Right lobe of liver (tissue), 6 donors: ENCODE measurements at places on chromosomes 1 and 21. TPM values are rescaled to one million over a fixed set of nuclear protein-coding genes. Genes with fewer than 3 reads are reported as not detected.

DNA sequence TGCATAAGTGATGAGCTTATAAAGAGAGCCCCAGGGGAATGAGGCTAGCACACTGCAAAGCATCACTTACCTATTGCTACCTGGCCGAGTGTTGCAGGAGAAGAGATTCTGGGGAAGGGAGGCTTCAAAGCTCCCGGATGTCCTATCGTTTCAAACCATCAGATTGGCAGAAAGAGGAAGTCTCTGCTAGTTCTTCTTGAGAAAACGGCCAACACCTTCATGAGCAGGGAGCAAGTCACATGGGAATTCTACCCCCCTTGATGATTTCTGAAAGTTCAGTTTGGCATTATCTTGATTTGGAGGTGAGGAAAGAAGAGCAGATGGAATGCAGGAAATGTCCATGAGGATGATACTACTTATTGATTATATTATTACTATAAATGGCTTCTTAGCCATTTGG, 16.2 kb downstream of the SYF2 start:
- H3K36me3 ChIP-seq, result peaks cover 8% of the 10 kb centered on the region
- H3K27ac ChIP-seq, result no peak overlapping the region
- no peak overlapping the region for H3K4me3 ChIP-seq

- no peaks in the 10 kb centered on the region for H3K27me3 ChIP-seq
- DNase-seq, result no peak
- H3K27ac ChIP-seq, result no peak overlapping the region
- no peaks in the 10 kb centered on the region for H3K4me1 ChIP-seq
- H3K4me3 ChIP-seq, result no peak overlapping the region
Observed at GRCh38 chr1:113453771-113454083, 63.4 kb downstream of the MAGI3 start.

GRCh38 chr1:101150670-101151069, 86.1 kb upstream of the S1PR1 start:
- H3K27me3 ChIP-seq, result no peaks in the 10 kb centered on the region
- H3K27ac ChIP-seq, result no peak overlapping the region
- H3K4me1 ChIP-seq, result no peaks in the 10 kb centered on the region
- H3K4me3 ChIP-seq, result no peak overlapping the region
- no peak for DNase-seq

AMY1B gene
- total RNA-seq, result not detected

GRCh38 chr1:99441299-99442095, 177.2 kb downstream of the PLPPR4 start:
- no peak for DNase-seq
- no peaks in the 10 kb centered on the region for H3K4me1 ChIP-seq
- no peaks in the 10 kb centered on the region for H3K36me3 ChIP-seq
- H3K27me3 ChIP-seq, result no peaks in the 10 kb centered on the region
